ENCODE measurements at places on chromosomes 13 and 19.

DNA sequence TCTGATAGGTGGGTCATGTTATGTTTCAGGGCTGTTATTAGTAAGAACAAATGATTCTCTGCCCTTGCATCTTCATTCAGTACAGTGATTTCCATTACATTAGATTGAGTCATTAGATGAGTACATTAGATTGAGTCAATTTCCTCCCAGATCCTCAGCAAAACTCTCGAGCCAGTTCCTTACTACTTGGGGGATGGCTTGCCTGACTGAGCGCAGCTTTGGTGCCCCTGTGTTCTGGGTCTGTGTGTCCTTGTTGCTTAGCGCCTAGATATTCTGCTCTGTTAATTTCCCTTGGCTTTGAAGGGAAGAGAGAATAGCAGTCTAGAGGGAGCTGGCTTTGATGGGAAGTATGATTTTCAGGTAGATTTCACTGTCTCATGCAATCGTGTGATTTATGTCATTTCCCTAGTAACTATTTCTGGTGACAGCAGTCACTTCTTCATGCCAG is 19.1 kb upstream of the SCEL start:
- H3K27me3 ChIP-seq: no peaks in the 10 kb centered on the region
- H3K4me3 ChIP-seq: no peak overlapping the region
- no peaks in the 10 kb centered on the region for H3K4me1 ChIP-seq
- DNase-seq: no peak
- H3K36me3 ChIP-seq: no peaks in the 10 kb centered on the region
- no peak overlapping the region for H3K27ac ChIP-seq

- H3K27me3 ChIP-seq: no peaks in the 10 kb centered on the region
- H3K27ac ChIP-seq: no peak overlapping the region
- H3K4me1 ChIP-seq: no peaks in the 10 kb centered on the region
- no peaks in the 10 kb centered on the region for H3K36me3 ChIP-seq
- no peak overlapping the region for H3K4me3 ChIP-seq
Measured at GRCh38 chr13:100789968-100790367, 115.4 kb upstream of the TMTC4 start.

DNA sequence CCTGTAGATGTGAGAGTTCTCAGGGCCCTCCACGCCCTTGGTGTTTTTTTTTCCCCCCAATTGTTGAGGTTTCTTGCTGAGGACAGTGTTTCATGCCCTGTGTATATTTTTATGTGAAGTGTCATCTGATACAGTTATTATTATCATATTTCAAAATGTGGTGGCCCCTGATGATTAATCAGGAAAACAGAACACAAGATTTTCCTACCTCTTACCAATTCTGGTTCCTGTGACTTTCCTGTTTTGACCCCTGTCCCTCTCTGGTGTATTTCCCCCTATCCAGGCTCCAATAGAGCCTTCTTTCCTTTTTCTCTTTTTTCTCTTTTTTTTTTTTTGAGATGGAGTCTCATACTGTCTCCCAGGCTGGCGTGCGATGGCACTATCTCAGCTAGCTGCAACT is 642 bp downstream of the PSG8 start:
- no peaks in the 10 kb centered on the region for H3K36me3 ChIP-seq
- H3K4me3 ChIP-seq: no peak overlapping the region
- no peak overlapping the region for H3K27ac ChIP-seq

GRCh38 chr19:55898911-55899310 is 33.2 kb downstream of the NLRP13 start:
- H3K4me3 ChIP-seq: no peak overlapping the region
- H3K36me3 ChIP-seq: no peaks in the 10 kb centered on the region
- no peak for DNase-seq

DNA sequence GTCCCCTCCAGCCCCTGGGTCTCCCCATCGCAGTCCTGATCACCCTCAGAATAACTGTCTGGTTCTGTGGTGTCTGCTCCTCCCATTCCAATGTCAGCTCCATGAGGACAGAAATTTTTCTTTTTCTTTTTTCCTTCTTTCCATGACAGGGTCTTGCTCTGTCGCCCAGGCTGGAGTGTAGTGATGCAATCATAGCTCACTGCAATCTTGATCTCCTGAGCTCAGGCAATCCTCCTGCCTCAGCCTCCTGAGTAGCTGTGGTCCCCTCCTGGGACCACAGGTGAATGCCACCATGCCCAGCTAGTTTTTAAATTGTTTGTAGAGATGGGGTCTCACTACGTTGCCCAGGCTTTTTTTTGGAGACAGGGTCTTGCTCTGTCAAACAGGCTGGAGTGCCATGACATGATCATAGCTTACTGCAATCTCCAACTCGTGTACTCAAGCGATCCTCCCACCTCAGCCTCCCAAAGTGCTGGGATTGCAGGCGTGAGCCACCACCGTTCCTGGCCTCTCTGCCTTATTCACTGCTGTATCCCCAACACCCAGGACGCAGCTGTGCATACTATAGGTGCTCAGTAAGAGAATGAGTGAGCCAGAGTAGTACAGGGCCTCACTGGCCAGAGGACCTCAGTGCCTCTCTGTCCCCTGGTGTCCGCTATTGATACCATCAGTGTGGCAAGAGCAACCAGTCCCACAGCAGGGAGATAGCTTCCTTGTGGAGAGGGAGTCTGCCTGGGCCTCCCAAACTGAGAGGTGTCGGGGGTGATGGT is 5.2 kb upstream of the DOCK6 start:
- no peak overlapping the region for H3K4me3 ChIP-seq
- no peaks in the 10 kb centered on the region for H3K36me3 ChIP-seq
- no peaks in the 10 kb centered on the region for H3K27me3 ChIP-seq
- peak overlapping the region; percentile 97 for H3K27ac ChIP-seq

DNA sequence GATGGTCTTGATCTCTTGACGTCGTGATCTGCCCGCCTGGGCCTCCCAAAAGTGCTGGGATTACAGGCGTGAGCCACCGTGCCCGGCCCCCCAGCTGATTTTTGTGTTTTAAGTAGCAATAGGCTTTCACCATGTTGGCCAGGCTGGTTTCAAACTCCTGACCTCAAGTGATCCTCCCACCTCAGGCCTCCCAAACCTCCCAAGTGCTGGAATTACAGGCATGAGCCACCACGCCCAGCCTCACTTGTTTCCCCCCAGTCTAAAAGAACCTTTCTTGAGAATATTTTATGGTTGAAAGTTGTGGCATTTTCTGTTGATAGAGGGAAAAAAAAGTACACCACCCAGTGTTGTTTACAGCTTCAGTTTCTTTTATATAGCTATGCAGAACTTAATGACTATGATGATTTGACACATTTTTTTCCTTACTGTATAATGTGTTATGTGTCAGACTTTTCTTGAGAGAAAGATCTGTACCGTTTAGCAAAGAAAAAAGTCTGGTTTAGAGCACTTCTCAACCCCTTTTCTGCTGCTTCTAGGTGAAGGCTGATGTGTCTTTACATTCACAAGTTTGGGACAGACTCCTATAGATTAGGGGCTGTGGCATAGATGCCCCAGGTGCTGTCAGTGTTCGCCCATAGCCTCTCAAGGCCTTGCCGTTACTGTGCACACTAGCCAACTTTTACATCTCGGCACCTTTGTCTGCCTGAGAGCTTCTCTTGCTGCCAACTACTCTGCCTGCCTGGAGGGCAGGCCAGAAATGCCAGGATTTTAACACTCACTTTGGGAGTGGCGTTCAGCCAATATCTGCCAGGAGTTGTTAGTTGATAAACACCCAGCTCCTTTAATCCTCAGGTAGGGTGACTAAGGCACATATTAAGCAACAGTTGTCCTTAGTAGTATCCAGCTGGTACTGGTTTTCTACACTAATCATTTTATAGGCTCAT is 33.0 kb downstream of the KCTD4 start:
- no peak overlapping the region for H3K4me3 ChIP-seq
- peak; percentile 86 for DNase-seq
- peaks cover 5% of the 10 kb centered on the region for H3K36me3 ChIP-seq
- H3K4me1 ChIP-seq: no peaks in the 10 kb centered on the region
- no peaks in the 10 kb centered on the region for H3K27me3 ChIP-seq

DNA sequence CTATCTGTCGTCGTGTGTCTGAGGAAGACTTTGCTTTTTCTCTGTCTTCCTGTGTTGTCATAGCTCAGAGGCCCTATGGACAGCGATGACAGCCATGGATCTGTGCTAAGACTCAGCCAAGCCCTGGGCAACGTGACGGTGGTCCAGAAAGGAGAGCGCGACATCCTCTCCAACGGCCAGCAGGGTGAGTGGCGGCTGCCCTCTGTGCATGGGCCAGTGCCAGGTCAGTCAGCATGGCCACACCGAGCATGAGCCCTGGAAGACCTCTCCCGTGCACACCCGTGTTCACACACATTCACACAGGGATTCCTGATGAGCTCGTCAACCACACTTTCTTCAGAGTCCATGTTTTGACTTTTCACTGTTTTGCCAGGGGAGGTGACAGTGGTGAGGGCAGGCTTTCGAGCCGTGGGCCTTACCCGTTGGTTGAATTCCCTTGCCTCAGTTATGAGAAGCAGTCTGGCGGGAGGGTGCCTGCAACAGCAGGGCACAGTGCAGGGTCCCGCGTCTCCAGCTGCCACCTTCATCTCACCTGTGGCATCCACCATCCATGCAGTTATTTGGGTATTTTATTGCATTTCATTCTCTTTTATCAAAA is 20.2 kb downstream of the NAXD start:
- DNase-seq: no peak
- no peaks in the 10 kb centered on the region for H3K27me3 ChIP-seq
- H3K27ac ChIP-seq: no peak overlapping the region
- no peaks in the 10 kb centered on the region for H3K4me1 ChIP-seq
- no peak overlapping the region for H3K4me3 ChIP-seq

DNA sequence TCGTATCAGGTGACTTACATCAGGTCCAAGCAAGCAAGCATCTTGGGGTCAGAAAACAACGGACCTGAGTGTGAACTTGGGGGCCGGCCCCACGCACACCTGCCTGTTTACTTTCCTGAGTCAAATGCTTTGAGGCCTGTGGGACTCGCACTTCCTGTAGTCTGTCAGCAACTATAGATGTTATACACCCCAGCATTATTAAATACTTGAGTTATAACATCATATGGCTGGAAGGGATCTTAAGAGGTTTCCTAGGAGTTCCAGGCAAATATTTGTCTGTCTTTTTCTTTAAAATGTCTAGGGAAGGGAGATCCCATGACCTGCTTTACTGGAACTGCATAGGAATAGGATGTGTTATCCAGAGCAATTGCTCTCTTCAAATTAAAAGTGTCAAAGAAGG is 280.6 kb downstream of the SHISA2 start:
- no peak overlapping the region for H3K27ac ChIP-seq
- H3K4me3 ChIP-seq: no peak overlapping the region
- no peaks in the 10 kb centered on the region for H3K27me3 ChIP-seq
- H3K36me3 ChIP-seq: no peaks in the 10 kb centered on the region
- no peak for DNase-seq
- H3K4me1 ChIP-seq: no peaks in the 10 kb centered on the region

DNA sequence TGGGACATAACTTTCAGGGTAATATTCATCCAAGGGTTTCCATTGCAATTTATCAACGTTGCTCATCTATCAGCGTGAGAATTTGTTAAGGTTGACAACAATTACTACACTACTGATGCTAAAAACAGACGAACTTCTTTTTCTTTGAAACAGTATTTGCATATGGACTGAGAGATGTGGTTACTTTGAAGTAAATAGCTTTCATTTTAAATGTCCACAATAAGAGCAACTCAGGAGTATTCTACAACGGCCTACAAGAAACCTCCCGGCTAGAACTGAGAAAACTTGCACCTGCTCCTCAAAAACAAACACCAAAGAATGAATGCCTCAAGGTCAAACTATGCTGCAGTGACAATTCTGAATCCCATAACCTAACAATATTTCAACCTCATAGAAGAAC is 238.4 kb downstream of the IRS2 start:
- H3K4me1 ChIP-seq: no peaks in the 10 kb centered on the region
- no peak overlapping the region for H3K4me3 ChIP-seq
- DNase-seq: no peak
- H3K27me3 ChIP-seq: no peaks in the 10 kb centered on the region

DNA sequence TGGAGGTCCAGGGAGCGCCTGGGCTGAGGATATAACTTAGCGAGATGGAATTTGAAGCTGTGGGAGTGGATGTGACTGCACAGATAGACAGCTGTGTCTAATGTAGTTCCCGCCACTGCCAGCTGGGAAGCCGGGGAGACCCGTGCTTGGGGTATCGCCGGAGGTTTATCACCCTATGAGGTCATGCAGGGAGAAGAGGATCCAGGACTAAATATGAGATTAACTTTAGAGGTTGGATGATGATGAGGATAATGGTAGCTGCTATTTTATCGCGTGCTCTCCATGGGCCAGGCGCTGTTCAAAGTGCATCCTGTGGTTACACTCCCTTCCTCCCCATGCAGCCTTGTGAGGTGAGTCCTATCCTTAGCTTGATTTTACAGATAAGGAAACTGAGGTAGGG is 19.9 kb downstream of the SSC5D start:
- H3K36me3 ChIP-seq: no peaks in the 10 kb centered on the region
- no peak overlapping the region for H3K27ac ChIP-seq
- DNase-seq: no peak
- H3K4me1 ChIP-seq: peaks cover 7% of the 10 kb centered on the region
- H3K4me3 ChIP-seq: no peak overlapping the region

DNA sequence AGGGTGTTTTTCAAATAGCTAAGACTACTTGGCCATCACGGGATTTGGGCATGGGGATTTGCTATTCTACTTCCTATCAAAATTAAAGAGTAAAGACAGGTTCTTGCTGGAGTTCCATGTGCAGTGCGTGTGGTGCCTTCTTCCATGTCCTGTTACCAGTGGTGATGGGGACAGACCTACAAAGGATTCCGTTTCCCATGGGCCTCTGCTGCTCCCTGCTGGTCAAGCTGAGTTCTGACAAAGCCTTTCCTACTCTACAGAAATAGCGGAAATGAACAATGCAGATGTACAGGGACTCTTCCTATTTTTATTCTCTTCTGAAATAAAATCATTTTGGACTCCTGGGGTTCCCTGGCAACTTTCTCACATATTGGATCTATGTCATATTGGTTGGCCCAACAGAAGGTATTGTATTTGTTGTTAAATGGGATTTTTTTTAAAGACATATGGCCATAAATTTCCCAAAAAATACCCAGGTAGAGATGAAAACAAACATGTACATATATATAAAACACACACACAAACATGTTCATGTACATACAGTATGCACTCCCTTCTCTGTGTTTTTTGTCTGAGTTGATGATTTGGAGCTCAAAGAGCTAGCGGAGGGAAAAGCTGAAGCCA is 90.5 kb upstream of the SLC15A1 start:
- no peak overlapping the region for H3K4me3 ChIP-seq
- no peaks in the 10 kb centered on the region for H3K27me3 ChIP-seq
- H3K27ac ChIP-seq: no peak overlapping the region
- DNase-seq: no peak

GRCh38 chr19:47020992-47021496 is 1.4 kb downstream of the NPAS1 start:
- DNase-seq: no peak
- peaks cover 3% of the 10 kb centered on the region for H3K27me3 ChIP-seq
- H3K27ac ChIP-seq: no peak overlapping the region
- no peaks in the 10 kb centered on the region for H3K36me3 ChIP-seq

Measured in upper lobe of left lung (tissue), 6 donors.